Esophagus squamous epithelium (tissue), 5 donors: ENCODE measurements at places on chromosomes 1 and 21.

- DNase-seq, result no peak
These were observed 124.3 kb downstream of the PGBD5 start for GRCh38 chr1:230301822-230302221.

DNA sequence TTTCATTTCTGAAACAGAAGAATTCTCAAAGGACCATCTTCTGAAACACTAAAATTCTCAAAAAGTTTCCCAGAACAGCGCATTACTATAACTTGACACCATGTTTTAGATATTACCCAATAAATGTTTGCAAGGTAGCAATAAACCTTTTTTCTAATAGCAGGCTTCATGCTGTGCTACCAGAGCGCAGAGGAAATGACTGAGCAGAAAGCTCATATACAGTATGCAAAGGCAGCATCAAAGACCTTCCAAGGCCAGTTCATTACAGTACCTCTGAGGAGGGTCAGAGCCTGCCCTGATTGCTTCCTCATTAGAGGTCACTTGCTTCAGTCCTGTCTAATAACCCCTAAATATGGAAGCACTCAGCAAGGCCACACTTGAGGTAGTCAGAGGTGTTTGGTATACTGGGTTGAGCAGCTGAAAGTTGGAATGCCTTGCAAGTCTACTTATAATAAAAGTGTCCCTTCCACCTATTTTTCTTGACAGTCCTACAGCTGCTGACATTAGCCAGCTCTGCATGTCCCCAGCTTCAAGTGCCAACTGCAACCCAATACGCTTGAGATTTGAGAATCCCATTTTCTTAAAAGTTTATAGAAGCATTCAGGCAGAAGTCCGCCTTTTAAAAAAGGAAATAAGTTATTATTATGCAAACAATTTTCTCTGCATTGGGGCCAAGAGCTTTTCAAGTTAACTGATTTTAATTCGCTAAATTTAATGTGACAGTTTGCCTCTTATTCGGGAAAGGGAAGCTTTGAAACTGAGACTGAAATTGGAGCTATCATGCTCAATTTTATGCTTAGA is 207.2 kb downstream of the ZC3H11B start:
- no peak for DNase-seq

DNA sequence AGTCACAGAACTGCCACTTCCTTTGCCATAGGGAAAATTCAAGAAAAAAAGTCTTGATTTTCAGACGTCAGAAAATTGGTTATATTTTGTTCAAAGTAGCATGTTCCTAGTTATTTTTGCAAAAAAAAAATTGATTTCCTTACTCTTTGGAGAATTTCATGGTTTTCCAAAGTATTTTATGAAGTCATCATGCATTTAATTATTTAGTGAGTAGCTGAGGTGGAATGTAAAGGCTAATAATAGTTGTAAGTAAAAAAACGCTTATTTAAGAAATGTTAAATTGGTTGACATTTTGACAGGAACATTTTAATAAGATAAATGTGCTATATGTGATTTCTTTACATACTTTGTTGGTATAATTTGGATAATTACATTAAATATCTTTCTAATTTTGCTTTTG is 20.8 kb downstream of the TSEN15 start:
- DNase-seq, result no peak

- DNase-seq, result no peak
These were observed 5.4 kb downstream of the NPR1 start for GRCh38 chr1:153683854-153684253.

DNA sequence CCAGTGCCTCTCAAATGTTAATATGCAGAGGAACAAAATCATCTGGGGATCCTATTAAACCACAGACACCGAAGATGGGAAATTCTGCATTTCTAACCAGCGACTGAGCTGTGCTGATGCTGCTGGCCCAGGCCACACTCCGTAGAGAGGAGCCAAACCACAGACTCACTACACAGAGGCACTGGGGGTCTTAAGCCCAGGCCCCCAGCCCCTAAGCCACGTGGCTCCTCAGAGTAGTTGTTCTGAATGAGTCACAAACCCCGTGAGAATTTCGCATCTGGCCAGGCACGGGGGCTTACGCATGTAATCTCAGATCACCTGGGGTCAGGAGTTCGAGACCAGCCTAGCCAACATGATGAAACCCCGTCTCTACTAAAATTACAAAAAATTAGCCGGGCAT is 2.8 kb upstream of the CELA2A start:
- DNase-seq, result no peak

GRCh38 chr1:22619252-22619651 is 17.2 kb upstream of the C1QA start:
- DNase-seq, result no peak

- no peak for DNase-seq
These were observed 43.7 kb upstream of the NFASC start for GRCh38 chr1:204826970-204827369.
